ENCODE measurements at places on chromosomes 2 and 18.

DNA sequence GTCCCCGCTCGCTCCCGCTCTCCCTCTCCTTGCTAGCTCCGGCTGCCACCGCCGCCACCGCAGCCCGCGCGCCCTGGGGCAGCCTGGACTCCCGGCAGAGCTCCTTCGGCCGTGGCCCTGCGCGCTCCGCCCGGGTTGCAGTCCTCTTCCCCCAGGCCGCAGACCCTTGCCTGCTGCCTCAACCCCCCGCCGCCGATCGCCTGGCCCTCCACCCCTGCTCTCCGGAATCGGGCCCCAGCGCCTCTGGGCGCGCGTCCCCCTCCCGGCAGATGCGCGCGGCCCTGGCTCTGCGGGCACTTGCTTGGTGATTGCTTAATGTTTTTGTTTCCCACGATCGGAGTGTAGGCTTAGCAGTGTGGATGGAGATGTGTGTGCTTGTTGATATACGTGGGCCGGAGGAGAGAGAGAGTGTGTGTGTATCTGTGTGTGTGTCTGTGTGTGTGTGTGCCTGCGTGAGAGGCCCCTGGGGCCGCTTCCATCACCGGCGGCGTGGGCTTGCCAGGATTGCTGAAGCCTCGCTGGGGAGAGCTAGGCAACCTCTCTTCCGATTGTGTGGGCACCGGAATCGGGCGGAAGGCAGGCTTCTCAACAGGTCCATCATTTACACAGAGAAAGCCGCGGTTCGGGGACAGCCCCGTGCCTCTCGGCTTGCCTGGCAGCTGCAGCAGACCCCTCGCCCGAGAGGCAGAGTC lies 877 bp downstream of the INHBB start:
- DNase-seq = no peak

GRCh38 chr2:172842511-172843265 lies 107.0 kb downstream of the RAPGEF4 start:
- no peak for DNase-seq

DNA sequence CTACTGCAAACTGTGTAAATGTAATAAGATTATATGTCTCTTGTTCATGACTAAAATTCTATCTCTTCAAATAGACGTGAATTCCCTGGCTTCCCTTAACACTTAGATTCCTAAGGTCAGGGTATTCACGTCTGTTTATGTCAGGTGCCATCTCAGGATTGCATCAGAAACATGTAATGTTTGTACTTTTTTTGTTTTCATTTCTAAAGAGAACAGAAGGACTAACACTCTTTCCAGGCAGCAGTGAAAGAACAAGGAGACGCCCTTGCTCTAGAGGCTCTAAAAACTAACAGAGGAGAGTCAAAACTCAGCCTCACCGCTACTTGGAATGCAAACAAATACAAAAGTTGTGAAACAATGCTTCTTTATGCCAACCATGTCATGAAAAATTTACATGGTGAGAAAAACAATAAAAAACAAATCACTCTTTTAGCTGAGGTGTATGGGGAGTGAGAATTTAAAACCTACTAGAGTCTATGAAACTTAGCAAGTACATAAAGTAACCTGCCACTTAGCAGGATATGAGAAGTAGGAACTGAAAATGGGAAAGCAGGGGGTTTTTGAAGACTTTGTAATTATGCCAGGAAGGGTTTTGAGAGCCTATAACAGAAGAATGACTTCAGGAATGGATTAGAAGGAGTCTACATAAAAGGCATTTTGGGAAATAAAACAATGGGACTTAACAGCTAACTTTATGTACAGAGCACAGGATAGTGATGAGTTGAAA lies 522.7 kb downstream of the THSD7B start:
- DNase-seq = no peak

DNA sequence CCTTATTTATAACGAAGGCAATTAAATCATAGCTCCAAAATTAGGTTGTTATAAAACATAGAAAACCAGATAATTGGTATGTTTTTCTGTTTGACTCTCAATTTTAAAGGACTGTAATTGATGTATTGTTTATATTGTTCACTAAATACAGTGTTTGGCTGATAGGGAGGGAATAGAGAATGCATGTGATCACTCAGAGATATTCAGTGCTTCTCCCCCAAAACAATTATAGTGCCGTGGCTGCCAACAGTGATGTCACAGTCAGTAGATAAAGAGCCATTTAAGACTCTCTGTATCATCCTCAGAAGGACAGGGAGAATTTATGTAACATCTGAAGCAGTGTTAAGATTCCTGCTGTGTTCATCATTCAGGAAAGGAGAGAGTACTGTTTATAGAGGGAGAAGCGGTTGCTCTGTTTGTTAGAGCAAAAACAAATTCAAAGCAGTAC lies 69.6 kb downstream of the PHLPP1 start:
- DNase-seq = peak; percentile 37

DNA sequence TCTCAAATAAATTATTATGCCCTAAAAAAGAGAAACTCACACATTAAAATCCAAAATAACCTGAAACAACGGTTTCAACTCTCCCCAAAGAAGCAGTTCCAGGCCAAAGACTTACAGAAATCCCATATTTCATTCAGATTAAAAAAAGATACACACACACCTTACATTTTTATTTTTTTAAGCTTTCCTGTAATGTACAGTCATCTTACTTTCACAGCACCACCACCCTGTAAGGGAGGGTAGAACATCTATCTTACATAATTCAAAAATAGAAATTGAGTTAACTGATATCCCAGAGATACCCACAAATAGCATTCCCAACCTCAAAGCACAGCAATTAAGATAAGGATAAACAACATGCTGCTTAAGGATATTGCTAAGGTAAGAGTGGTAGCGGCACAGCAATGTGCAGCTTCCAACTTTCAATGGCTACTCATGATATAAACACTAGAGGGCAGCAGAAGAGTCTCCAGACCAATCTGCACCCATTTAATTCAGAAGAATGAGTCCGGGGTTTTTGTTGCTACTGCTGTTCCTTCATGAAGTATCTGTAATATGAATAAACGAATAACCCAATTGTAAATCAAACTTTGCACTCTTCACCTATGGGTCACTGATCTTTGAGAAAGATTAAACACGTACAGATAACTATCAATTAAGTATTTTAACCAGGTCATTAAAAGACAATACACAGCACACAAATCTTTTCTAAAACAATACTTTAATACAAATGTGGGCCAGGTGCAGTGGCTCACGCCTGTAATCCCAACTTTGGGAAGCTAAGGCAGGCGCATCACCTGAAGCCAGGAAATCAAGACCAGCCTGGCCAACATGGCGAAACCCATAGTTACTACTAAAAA lies 11.3 kb downstream of the GFPT1 start:
- no peak for DNase-seq

DNA sequence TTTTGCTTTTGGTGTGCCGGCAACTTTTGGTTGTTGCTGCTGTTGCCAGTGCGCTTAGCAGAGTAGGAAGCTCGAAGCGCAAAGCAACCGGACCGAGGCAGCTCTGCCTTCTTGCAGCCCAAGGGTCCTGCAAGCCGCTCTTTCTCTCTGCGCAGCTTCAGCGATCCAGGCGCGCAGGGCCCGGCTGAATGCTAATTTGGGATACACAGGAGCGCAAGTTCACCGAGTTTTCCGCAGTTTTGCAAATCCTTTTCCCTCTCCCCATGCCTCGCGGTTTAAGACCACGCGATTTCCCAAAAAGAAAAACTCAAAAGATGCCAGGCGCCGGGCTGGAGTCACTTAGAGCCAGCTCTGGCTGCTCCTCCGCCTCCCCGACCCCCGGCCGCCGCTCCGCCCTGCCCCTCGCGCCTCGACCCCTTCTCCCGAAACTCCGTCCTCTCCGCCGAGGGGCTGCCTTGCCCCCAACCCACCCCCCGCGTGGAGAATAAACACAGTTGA lies 13.5 kb upstream of the SIX3 start:
- DNase-seq = no peak

- no peak for DNase-seq
Observed at GRCh38 chr2:203510941-203511305, 24.2 kb downstream of the RAPH1 start.

- DNase-seq = no peak
Observed at GRCh38 chr2:39665811-39666490, at the start of gene TMEM178A. Gene TMEM178A, plus strand, starts transcription at chr2:39665917. Its CDS starts 58 bp downstream, at chr2:39665975.

GRCh38 chr2:215002500-215002899 lies 135.9 kb downstream of the ABCA12 start:
- no peak for DNase-seq

GRCh38 chr2:140577453-140577852 lies 1553.4 kb downstream of the LRP1B start:
- no peak for DNase-seq

GRCh38 chr2:16862471-16862870 lies 196.8 kb upstream of the CYRIA start:
- DNase-seq = no peak

GRCh38 chr2:191995285-191995684 lies 148.4 kb upstream of the CAVIN2 start:
- DNase-seq = no peak

DNA sequence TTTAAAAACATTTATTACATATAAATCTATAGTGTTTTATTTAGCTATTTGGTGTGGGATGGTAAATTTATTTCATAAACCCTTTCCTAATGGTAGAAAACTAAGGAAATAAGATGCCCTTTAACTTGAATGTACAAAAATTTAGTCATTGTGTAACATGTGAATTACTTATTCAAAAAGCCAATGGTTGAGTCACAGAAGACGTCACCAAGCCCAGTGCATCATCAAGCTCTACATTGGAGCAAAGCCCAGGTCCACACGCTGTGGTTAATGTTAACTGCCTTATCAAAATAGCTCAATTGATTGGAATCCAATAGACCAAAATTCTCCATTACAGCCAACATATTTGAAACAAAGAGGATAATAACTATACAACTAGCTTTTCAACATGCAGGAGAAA lies 145.5 kb upstream of the LYPD1 start:
- DNase-seq = no peak

- no peak for DNase-seq
Observed at GRCh38 chr18:60554967-60555366, 182.4 kb upstream of the MC4R start.

- DNase-seq = no peak
Observed at GRCh38 chr2:184305105-184305504, 293.2 kb upstream of the ZNF804A start.

GRCh38 chr2:70113359-70114070 lies 26.2 kb downstream of the PCBP1 start:
- DNase-seq = no peak

- no peak for DNase-seq
Observed at GRCh38 chr18:49812286-49813068, 856 bp downstream of the ACAA2 start.

DNA sequence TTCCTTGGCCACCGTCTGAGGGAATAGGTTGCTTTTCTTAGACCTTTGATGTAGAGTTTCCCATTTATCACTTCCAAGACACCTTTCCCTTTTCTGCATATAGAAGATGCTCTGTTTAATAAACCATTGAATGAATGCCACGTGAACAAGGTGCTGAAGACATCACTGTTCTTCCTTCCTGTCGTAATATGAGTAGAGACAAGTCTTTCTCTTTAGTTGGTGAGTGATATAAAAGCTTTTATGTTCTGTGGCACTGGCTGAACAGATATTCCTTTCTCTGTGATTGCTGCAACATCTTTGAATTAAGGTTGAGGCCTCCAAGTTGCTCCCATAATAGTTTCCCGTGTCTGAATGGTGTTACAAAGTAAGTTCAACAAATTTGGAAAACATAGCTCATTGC lies 38.7 kb downstream of the TTC39C start:
- DNase-seq = no peak

DNA sequence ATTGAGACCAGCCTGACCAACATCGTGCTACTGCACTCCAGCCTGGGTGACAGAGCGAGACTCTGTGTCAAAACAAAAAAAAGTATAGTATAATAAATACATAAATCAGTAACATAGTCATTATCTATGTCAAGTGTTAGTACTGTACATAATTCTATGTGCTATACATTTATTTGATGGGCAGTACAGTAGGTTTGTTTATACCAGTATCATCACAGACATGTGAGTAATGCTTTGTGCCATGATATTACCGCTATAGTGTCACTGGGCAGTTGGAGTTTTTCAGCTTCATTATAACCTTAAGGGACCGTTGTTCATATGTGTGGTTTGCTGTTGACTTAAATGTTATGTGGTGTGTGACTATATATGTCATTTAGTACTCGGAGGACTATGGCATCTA lies 24.9 kb downstream of the MTA3 start:
- DNase-seq = no peak

DNA sequence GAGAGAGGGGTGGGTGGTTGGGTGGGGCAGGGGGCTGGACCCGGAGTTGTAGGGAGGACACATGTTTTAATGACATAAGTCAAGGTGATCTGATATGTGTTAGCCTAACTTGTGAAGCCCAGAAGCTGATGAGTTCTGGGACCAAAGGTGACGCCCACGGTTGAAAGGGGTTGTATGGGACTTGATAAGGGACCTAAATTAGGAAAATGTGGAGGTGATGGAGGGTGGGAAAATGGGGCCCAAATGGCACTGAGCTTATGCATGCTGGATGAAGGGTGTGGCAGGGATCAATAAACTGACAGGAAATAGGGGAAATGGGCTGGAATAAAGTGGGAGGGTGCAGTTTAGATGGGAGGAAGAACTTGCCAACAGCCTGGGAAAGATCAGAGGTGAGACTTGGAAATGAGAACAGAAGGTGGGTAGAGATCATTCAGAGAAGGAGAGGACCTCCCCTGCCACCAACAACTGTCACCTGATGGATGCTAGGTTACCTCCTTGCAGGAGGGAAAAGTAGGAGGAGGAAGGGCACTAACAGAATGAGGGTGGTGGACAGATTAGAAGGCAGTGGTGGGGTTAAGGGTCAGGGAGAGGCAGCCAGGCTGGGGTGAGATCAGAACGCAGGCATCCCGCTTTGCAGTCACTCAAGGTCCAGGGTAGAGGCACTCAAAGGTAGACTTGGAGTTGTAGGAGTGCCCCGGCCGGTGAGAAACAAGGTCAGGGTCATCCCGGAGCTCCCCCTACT lies 15.3 kb downstream of the WNT10A start:
- no peak for DNase-seq

- DNase-seq = no peak
Observed at GRCh38 chr2:238344517-238344916, 24.2 kb downstream of the TRAF3IP1 start.

GRCh38 chr2:42844901-42845821 lies 52.8 kb upstream of the HAAO start:
- no peak for DNase-seq

GRCh38 chr2:188395903-188396689 lies 104.4 kb downstream of the GULP1 start:
- no peak for DNase-seq

DNA sequence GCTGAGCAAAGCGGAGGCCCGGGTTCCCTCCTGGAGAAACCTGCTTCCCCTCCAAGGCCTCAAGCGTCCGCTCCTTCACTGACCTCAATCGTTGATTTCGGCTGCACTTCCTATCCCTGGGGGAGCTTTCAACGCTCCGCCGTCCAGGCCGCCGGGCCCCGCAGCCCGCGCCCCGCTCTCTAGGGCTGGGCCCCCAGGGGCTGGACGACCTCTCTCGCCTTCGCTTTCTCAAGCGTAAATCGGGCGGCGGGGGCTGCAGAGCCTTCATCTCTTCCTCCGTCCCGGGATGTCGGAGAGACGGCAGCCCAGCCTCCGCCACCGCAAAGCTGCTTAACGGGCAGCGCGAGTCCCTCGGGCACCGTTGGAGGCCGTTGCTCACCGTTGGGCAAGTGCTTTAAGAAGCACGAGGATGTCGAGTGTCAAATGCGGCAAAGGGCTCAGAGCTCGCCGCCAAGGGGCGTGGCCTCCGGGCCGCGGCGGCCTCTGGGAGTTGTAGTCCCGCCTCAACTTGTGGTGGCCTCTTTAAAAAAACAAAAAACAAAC lies 8.5 kb downstream of the HES6 start:
- DNase-seq = peak; percentile 82

GRCh38 chr2:125867908-125868307 lies 788.0 kb upstream of the GYPC start:
- DNase-seq = no peak

GRCh38 chr18:6328621-6329010 lies 86.1 kb downstream of the L3MBTL4 start:
- DNase-seq = peak; percentile 45

Data from left cardiac atrium (tissue), 4 donors.